ENCODE measurements at places on chromosomes 2 and 18.

- DNase-seq = no peak
Measured at GRCh38 chr2:145801210-145801609, 1281.3 kb upstream of the ZEB2 start.

DNA sequence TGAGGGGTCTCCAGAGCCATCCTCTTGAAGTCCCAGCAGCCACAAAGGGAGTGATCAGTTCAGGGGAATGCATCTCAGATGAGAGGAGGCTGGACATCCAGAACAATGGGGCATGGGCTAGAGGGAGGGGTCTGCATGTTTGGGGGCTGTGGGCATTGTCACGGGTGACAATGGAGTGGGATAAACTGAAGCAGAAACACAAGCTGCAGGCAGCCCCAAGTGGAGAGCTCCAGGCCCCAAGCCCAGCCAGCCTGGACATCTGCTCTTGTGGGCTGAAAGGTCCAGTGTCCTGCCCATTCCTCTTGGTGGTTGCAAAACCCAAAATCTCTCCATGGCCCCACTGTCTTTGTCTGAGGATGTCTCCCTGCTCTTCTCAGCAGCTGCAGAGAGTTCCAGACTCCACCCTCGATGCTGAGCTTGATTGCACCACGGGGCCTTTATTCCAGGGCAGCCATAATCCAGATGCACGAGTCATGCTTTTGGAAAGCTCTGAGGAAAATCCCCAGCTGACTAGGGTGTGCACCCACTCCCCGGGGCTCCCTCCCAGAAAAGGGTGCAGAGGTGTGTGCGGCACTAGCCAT lies 149.4 kb downstream of the TNS1 start:
- no peak for DNase-seq

DNA sequence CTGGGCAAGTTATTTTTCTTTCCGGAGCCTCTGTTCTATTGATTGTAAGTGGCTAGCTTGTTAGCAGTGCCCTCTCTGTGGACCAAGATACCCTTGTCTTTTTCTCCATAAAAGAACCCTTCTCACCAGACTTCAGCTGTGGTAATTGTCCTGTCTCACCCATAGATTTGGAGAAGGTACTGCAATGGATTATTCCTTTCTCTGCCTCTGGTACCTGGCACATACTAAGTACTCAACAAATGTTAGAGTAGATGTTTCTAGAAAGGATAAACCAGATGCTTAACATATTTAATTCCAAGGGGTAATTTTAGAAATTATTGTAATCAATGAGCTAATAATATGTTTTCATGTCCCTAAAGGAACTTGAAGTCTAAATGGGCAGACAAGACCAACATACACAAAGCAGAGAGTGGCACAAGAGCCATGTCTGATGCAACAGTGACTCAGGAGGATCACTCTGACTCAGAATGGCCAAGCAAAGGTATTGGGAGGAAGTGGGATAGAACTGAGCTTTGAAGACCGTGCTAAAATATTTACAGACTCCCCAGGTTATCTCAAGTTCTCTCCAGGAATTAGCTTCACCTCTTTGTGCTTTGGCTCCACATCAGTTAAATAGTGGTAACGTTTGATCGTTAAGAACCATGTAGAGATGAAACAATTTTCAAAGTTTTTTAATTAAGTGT lies 129.7 kb upstream of the OSR1 start:
- no peak for DNase-seq

- no peak for DNase-seq
Measured at GRCh38 chr2:58923869-58924268, 682.7 kb upstream of the FANCL start.

DNA sequence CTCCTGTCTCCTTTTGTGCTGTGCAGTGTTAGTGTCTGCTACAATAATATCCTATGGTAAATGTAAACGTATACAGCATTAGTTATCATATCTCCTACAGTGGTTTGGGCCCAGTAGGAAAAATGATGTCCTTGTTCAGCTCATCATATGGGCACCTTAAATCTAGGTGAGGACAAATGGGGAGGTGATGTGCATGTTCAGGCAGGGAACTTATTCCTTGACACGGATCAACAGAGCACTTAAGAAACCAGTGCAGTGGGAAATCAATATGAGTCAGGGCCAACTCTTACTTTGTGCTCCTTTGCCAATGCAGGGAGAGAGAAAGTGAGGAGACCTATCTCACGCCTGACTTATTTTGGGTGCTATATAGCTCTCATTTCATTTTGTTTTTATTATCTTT lies 76.4 kb downstream of the KLHL14 start:
- no peak for DNase-seq

- no peak for DNase-seq
Measured at GRCh38 chr2:16680781-16681180, 15.1 kb upstream of the CYRIA start.

DNA sequence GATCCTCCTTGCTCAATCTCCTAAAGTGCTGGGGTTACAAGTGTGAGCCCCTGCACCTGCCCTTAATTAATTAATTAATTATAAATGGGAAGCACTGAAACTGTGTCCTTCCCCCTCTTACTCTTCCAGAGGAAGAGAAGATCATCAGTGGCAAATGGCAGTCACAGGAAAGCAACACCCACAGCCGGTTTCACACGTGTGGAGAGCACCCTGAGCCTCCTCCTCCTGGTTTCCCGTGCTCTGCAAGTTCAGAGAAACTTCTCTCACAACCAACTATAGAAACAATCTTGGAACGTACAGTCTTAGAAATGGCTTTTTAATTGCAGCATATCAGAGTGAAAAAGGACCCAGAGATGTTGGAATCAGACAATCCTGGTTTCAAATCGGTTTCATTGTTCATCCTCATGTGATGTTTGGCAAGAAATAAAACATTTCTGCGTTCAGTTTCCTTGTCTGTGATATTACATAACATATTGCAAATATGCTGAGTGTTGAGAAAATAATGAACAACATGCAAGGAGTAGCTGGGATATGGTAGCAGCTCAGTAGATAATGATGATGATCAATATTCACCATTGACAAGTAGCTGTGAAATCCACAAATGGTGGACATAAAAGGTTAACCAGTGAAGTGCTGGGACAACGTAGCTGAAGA lies 141.0 kb upstream of the KCTD1 start:
- DNase-seq = no peak

GRCh38 chr2:223697892-223698645 lies 95.9 kb upstream of the SCG2 start:
- no peak for DNase-seq

DNA sequence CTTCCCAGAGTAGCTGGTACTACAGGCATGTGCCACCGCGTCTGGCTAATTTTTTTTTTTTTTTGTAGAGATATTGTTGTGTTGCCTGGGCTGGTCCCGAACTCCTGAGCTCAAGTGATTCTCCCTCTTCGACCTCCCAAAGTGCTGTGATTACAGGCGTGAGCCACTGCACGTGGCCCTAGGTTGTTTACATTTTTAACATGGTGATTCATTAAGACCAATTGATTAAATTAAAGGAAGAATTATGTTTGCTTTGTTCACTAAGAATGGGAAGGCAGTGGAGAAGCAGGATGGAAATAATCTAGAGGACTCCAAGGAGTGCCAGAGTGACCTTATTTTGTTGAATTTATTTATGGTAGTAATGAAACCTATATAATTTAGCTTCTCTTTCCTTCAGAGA lies 7.5 kb downstream of the LCLAT1 start:
- DNase-seq = no peak

- no peak for DNase-seq
Measured at GRCh38 chr2:79832511-79833234, 319.8 kb downstream of the CTNNA2 start.

- no peak for DNase-seq
Measured at GRCh38 chr18:28946471-28946870, 769.5 kb upstream of the CDH2 start.

DNA sequence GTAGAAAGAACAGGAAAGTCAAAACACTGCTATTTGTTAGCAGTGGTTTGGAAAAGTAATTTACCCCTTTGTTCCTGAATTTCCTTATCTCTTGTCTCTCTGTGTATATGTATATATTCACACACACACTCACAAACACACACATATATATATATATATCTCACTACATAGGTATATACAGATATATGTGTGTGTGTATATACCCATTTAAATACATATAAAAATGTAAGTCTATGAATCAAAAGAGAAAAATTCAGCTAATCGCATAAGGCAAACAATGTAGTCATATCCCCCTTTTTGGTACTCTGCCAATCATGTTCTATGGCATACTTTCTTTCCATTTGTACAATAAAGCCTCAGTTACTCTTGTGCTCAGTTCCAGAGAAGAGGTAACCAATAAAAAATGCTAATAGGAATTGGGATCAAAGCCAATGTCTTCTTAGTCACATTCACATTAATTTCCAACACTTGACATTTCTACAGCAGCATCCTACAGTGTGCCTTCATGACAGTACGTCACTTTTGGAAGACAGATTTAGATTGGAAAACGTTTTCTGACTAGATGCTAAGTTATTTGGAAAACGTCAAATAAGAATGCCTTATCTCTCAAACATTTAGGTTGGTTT lies 94.6 kb downstream of the MC4R start:
- no peak for DNase-seq

GRCh38 chr2:21220930-21221329 lies 97.2 kb downstream of the TDRD15 start:
- no peak for DNase-seq

DNA sequence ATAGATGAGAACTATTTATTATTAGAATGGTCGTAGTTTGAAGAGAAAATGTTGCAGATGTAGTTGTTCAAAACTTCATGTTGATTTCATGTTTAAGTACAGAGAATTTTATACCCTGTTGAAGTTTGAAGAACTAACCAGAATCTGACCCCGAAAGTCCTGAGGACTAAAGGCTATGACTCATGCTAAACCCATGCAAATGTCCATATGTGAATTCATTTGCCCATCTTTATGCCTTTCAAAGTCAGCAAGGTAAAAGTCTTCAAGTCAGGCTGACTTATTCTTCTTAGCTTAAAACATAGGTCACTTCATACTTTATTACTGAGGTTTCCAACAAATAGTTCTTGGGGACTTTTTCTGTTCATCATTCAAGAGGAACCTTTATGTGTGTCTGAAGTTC lies 185.5 kb downstream of the CCDC85A start:
- no peak for DNase-seq

DNA sequence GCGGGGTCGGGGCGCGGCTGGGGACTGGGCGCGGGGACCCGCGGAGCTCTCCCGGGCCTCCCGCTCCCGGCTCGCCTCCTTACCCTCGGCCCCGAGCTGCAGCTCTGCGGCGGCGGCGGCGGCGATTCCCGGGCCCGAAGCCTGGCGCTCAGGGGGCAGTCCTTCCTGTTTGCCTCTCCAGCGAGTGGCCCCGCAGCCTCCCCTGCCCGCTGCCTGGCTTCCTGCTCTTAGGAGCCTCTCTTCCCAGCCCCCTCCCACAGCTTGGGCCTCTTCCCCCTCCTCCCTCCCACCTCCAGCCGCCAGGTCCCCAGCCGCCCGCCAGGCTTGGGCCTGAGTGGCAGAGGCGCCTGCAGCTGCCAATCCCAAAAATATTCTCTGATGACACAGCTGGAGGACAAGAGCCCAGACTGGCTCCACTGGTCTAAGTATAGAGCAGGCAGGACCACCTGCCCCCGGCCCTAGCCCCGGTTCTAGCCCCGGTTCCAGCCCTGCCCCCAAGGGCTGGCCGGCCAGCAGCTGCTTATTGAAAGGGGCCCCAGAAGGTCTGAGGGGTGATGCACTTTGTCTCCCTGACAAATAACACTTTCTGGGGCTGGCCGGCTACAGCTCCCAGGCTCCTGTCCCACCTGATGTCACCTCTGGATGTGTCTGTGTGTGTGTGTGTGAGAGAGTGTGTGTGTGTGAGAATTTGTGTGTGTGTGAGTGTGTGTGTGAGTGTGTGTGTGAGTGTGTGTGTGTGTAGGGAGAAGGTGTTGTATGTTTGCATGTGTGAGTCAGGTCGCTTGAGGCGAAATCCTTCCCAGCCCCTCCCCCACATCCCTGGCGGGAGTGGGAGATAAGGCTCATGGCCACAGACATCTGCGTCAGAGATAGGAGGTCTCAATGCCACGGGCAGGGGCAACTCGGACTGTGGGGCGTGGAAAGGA lies at the start of gene OBSL1:
TSS of gene OBSL1 (minus strand) at position 229 of the 926 bp plus-strand sequence. CDS start 307 bp downstream, outside the sequence.
- DNase-seq = no peak
